ENCODE measurements at places on chromosomes 6 and 20.

DNA sequence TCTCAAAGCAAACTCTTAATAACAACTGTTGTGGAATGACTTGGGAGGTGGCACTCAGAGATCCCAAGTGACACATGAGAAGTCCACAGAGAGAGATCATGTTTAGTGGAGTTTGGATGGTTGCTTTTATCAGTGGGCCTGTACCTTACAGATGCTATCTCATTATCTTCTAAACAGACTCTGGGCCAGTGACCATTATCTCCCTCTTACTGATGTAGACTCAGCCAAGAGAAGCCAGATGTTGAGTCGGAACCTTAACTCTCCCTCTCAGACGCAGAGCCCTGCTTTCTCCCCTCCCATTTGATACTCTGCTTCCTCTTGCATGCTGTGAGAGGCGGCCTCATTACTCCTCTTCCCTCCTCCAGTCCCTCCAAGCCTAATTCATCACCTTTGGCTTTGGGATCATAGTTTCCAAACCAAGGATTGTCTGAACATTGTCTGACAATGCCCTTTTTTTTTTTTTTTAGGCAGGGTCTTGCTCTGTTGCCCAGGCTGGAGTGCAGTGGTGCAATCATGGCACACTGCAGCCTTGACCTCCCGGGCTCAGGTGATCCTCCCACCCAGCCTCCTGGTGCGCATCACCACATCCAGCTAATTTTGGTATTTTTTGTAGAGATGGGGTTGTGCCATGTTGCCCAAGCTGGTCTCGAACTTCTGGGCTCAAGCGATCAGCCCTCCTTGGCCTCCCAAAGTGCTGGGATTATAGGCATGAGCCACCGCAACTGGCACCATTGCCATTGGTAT lies 4.5 kb upstream of the DDR1 start:
- DNase-seq = no peak

GRCh38 chr6:107045826-107046675 lies 18.1 kb downstream of the MTRES1 start:
- no peak for DNase-seq

- no peak for DNase-seq
Measured at GRCh38 chr6:112384511-112384910, 37.4 kb downstream of the RFPL4B start.

GRCh38 chr20:57751411-57751810 lies 41.6 kb upstream of the PMEPA1 start:
- no peak for DNase-seq
